ENCODE measurements at places on chromosomes 16 and 17.
A peak's percentile ranks its signal among the peaks of the same experiment; 100 is the strongest.

DNA sequence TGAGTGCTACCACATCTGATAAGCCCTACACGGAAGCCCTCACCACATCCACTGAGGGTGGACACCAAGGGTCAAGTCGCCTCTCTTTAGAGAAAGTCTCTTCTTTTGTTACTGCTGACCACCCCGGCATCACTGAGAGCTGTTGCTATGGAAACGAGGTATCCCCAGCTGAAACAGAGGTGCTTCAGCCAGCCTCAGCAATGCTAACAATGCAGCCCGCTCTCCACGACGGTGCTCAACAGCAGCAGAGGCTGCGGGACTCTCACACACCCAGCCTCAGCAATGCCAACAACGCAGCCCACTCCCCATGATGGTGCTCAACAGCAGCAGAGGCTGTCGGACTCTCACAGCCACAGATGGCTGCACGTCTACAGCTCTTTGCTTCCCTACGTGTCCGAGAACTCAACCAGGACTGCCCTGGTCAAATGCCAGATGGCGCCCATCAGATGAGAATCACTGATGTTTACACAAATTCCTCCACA lies 41.4 kb downstream of the VPS53 start:
- no peak for DNase-seq

GRCh38 chr16:12435730-12436129 lies 368.0 kb downstream of the CPPED1 start:
- DNase-seq = no peak

GRCh38 chr16:73255031-73255430 lies 207.1 kb upstream of the ZFHX3 start:
- DNase-seq = no peak

GRCh38 chr17:41548844-41549595 lies 20.9 kb upstream of the KRT19 start:
- peak; percentile 75 for DNase-seq

DNA sequence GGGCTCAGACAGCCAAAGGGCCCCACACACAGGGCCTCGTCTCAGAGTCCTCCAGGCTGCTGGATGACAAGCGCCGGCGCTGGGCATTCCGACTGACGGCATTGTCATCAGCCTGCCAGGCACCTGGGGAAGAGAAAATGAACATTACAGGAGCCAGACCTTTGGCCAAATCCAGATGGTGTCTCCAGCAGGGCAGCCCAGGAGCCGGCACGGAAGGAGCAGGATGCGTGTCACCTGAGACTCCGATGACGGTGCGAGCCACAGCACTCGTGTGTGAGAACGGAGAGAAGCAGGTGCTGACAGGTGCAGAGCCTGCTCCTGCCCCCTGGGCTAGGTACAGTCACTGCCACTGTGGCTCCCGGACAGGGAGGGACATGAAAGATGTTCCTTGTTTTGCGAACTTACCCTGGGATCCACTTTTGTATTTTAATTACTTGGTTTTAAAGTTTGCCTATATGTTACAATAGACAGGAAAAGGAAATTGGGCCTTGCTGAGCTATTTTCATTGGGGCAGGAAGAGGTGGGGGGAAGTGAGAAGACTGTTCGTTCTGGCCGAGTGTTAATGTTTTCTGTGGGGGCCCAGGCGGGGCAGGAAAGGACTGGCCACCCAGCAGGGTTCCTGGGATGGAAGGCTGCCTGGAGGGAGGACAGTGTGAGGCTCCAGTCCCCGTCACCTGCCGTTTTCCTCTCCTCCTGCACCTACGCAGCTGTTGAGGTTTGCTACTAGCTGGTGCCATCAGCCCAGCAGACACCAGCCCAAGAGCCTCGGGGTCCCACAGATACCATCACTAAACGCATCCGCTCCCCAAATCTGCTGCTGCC lies 4.4 kb upstream of the FOXJ1 start:
- no peak for DNase-seq

GRCh38 chr17:4205917-4206316 lies 57.9 kb downstream of the ANKFY1 start:
- DNase-seq = no peak

DNA sequence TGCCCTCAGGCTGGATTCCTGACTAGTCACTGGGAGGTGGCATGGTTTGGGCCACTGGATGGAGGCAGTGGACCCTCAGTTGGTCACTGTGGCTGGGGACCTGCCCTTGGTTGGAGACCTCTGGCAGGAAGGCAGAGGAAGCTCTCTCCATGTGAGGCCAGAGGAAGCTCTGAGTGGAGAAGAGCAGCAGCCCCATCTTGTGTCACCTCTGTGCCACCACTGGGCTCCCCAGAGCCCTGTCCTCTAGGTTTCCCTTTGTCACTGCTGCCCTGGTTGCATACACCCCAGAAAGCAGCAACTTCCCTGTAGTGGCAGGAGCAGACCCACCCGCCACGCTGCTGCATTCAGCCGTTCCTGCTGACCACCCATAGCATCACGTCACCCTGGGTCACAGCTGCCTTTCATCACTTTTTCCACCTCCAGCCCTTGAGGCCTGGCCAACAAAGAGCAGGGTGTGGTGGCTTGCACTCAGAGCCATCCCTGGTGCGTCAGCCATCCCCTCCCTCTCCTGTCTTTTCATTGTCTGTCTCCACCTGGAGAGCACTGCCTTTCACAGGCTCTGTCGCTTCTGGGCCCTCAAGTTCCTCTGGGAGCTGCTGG lies 11.9 kb downstream of the CTRL start:
- DNase-seq = no peak

GRCh38 chr17:81516439-81516838 lies 3.8 kb upstream of the ACTG1 start:
- DNase-seq = no peak

DNA sequence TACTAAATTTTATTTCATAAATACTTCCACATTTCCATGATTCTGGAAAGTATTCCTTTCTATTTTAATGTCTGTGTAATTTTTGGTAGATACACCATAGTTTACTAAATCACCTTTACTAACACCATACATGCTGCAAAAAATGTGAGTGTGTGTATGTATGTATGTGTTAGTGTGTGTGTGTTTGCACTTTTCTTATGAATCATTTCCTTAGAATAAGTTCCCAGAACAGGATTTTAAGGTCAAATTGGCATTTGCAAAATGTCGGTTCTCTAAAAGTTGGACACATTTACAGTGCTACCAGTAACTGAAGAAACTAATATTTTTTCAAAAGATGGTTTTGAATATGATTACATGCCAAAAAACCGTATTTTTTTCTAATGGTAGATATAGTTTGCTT lies 137.1 kb downstream of the CYB561 start:
- DNase-seq = no peak

DNA sequence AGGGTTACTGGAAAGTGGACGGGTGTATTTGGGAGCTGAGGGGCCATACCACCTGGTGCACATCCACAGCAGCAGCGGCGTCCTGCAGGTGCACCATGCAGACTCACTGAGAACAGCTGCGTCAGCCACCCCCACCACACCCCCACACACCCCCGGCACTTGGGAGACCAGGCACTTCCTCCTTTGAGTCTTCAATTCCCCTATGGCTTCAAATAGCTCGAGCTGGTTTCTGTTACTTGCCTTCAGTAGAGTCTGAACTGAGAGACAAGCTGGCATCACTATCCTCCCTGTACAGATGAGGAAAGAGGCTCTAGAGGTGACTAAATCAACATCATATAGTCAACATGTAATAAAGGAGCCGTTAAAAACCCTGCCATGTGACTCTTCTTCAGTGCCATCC lies 15.4 kb downstream of the CUEDC1 start:
- no peak for DNase-seq

DNA sequence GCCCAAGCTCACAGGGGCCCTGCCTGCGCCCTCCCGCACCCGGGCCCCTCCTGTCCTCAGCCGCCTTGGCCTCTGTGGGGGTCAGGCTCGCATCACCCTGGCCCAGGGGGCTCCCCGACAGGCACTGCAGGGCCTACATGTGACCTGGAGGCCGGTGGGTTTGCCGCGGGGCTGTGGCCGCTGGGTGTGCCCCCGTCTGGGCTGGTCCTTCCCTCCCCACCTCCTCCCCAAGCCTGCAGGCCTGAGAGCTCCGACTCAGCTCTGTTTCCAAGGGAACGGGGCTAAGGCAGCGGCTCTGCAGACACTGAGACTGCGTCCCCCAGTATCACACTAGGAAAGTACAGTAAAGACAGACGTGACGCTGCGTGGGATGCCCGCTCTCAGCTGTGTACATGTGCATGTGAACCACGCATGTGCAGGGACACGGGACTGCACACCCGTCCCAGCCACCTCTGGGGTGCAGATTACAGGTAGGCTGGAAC lies 16.5 kb upstream of the WDR45B start:
- no peak for DNase-seq

GRCh38 chr16:2178321-2179106 lies 17.9 kb downstream of the CASKIN1 start:
- no peak for DNase-seq

GRCh38 chr16:11422381-11423314 lies 77.4 kb downstream of the RMI2 start:
- DNase-seq = no peak

GRCh38 chr17:48527547-48527932 lies 3.3 kb downstream of the HOXB1 start:
- no peak for DNase-seq

DNA sequence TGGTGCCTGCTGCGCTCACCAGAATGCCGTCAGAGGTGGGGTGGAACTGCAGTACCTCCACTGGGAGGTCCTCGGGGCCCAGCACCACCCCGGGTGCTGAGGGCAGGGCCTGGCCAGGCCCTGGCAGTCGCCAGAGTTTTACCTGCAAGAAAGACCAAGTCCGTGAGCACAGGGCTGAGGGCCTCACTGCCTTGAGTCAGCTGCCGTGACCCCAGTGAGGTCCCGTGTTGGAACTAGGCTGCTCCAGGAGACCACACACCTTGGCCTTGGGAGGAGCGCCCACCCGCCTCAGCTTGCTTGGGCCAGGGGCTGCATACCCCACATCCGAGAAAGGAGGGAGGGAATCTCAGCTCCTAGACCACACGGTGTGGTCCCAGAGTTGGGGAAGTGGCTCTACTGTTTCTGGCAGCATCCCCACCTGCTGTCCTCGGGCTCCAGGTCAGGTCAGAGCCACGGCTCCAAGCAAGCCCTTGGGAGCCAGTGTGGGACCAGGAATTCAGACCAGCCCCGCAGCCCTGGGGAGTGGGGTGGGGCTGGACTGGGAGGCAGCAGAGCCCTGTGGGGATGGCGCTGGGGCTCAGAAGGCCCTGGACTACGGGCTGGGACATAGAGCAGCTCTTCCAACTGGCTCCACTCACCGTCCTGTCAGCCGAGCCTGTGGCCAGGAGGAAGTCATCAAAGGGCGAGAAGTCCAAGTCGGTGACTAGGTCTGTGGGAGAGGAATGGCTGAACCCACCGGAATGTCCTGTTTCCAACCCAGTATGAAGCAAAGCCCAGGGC lies 8.7 kb downstream of the CORO7 start:
- DNase-seq = no peak

DNA sequence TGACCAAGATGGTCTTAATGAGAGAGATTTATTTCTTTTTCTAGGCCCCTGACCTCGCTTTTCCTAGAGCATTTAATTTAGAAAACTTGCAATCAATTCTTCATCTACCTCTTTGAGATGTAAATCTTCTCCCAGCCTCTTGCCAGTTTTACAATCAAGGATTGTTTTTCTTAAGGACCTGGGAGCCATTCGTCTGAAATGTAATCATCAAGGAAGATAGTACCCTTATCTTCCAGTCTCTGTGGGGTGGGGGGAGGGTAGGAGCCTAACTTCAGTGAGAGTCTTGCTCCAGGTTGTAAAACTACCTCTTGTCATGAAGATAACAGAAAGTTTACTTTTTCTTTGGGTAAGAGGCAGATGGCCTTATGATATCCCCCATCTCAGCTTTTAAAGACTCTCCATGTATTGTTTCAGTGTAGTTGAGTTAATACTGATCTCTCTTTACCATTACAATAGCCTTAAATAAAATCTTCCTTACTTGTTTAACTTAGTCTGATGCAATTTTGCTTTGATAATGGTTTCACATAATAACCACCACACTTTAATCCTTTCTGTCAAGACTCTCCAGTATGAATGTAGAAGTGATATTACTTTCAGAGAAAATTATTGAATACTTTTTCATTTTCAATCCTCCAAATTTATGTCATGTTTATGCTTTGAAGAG lies 110.2 kb upstream of the CPHXL start:
- no peak for DNase-seq

- DNase-seq = no peak
Observed at GRCh38 chr16:74487634-74488495, 66.6 kb upstream of the CLEC18B start.

DNA sequence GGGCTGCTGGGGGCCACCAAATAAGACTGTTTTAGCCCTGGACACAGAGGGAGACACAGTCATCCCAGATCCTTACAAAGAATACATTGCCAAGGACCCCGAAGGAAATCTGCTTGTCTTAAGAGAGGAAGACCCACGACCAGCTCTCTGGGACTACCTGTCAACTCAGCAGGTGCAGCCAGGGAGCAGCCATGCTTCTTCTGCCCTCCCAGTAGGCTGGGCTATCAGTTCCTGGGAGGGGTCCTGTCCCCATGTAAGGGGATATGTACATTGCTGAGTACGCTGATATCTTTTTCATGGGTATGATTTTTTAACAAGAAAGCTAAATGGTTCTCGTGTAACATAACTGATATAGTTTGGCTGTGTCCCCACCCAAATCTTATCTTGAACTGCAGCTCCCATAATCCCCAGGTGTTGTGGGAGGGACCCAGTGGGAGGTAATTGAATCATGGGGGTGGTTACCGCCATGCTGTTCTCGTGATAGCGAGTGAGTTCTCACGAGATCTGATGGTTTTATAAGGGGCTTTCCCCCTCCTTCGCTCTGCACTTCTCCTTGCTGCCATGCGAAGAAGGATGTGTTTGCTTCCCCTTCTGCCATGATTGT lies 11.3 kb downstream of the SSTR2 start:
- no peak for DNase-seq
